ENCODE measurements at places on chromosomes 12 and 14.

- DNase-seq: no peak
Measured at GRCh38 chr12:84862186-84862585, 50.4 kb downstream of the SLC6A15 start.

DNA sequence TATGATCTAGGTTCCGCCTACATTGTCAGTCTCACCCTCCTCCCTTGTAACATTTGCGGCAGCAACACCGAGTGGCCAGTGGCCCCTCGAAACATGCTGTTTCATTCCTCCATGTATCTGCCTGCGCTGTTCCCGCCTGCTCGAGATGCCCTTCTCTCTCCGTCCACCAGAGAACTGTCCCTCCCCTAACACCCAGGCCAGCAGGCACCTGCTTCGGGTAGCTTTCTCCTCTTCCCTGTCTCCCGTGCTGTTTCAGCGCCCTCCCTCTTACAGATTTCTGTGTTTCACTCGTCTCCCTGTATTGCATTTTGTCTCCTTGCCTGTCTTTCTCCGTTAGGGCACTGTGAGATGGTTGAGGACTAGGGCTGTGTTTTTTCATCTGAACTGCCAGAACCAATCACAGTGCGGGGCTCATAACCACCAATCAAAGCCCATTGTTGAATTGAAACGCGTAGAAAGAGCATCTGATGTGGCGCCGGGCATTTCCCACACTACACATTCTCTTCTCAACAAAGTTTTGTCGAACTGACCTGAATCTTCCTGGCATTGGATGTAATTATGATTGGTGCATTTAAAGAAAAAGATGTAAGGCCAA lies 40.9 kb upstream of the ELK3 start:
- no peak for DNase-seq

- DNase-seq: no peak
Measured at GRCh38 chr14:103104654-103105452, 10.3 kb downstream of the EXOC3L4 start.

DNA sequence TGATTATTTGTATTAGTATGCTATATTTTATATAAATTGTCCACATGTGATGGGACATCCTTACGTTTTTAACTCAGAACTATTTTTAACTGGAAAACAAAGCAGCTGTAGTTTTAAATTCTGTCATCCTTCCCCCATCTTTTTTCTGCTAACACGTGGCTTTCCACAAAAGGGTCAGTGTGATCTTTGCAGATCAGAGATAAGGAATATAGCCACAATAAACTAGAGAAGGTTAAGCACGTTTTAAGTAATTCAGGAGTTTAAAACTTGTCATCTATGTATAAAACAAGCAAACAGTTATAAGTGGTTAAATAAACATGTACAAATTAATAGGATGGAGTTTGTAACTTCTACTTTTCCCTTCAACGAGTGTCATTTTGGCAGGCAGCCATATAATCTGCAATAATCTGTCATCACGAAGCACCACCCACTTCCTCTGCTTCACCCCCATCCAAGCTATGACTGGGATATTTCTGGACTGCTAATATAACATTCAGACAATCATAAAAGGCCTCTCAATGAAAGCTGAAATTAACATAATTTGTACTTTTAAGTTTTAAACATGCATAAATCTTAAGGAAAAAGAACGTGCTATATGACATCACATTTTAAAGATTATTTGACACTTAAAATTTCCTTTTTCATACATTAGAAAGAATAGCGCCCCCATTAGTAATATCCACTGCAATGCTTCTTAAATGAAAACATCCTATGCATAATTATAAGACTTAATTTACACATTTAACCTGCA lies 15.3 kb downstream of the TAOK3 start:
- DNase-seq: no peak

GRCh38 chr14:74614508-74615495 lies 2.8 kb upstream of the LTBP2 start:
- DNase-seq: no peak

DNA sequence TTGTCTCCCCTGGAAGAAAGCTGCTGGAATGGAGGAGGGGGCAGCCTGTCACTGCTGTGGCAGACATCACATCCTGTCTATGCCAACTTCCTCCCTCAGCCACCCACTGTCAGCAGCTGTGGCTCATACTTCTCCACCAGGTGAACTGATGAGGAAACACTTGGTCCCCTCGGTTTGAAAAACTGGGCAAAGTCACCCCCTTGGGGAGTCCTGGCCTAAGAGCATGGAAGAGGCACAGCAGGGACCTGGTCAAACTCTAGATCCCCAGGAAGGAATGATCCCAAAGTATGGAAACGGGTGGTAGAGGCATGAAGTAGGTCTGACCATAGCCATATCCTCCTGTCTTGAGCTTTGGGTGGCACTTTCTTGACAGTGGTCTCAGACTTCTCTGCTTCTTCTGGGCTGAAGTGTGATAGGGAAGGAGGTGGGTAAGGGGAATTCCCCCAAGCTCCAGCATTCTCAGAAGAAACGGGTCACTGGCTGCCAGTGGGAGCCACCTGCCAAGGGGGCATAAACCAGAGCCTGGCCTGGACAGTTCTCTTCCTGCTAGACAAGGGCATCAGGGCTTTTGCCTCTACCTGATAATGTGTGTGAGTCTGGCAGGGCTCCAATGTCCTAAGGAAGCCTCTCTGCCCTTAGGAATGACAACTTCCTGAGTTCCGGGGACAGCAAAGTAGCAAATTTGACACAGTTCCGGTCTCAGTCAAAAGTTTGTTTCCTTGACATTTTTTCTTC lies 36.0 kb downstream of the FMNL3 start:
- DNase-seq: no peak

DNA sequence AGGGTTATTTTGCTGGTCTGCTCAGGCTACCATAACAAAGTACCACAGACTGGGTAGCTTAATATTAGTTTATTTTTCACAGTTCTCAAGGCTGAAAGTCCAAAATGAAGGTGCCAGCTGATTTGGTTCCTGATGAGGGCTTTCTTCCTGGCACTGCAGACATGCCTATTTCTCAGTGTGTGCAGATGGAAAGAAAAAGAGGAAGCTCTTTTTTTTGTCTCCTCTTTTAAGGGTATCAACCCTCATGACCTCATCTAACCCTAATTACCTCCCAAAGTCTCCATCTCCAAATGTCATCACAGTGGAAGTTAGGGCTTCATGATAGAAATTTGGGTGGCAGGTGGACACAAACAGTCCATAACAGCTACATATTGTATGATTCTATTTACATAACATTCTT lies 25.0 kb upstream of the POLR3B start:
- DNase-seq: no peak

DNA sequence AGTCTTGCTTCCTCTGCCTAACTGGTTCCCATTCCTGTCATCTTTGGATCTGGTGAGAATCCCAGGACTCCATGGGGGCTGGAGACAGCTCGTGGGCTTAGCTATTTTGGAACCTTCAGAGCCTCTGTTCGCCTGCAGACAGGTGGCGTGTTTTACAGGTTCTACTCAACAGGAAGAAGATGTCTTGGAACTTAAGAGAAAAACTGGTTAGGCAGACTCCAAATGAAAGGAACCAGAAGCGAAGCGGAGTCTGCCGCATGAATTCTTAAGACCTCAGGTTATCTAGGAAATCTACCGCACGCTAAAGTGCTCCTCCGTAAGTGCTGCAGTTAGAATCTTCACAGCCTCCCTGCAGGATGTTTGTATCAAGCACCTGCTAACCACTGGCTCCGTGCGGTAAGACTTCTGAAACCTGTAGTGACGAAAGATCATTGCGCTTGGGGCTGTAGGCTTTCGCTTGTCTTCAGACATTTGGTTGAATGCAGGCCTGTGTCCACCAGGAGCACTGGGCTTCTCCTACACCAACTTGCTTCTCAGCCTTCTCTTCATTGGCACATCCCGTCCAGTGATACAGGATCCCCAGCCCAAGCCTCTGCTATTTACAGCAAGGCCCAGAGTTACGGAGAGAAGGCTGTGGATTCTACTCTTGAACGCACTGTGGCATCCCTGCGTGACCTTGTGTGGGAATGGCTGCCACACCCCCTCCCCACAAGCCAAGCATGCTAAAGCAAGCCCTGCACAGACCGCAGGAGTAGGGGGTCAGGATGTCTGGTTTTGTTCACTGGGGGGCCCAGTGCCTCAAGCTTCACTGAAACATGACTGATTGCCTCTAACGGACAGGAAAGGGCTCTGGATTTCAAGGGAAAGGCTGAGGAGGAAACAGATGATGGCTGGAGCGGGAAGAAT lies 35.0 kb downstream of the ACADS start:
- no peak for DNase-seq

GRCh38 chr14:63777024-63777423 lies 49.2 kb upstream of the SGPP1 start:
- no peak for DNase-seq
